ENCODE measurements at places on chromosomes 11 and 22.

DNA sequence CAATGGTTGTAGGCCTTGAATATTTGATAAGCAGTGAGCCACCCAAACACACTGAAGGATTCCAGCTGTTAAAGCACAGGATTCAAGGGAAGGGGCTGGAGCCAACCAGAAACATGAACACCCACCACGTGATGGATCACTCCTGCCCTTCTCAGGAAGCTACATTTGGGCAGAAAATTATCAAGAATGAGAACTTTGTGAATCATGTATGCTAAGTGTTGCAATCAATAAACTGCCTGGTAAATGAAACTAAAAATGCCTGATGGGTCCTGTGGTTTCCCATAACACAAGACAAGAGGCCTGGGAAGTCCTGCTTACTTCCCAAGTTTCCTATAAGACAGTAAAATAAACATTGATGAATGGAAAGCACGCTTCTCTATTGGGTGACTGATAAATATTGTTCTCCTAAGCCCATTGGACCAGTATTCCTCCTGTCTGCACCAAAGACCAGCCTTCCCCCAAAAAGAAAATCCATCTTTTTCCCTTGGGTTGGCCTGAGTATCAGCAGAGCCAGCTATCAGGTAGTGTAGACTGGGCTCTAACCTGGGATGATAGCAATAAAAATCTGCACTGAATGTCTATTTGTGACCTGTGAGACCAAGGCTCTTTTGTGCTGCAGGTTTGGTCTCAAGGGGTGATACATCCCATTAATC, 98.4 kb downstream of the CCDC83 start:
- no peak for DNase-seq

DNA sequence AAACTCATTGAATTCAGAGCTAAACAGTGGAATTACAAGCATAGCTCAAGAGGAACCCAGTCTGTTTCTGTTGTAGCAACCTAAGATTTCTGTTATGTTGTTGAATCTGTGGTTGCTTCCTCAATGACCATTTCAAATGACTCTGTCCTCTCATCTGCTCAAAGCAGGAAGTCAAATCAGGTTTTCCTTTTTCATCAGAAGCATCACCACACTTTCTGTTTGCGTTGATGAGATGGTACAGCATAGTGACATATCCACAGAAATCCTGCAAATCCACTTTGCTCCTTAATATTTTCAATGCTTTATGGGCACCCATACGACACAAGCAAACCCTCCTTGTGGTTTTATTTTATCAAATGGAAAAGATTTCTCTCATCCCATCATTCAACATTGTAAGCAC, 12.6 kb upstream of the UCP2 start:
- DNase-seq = no peak

GRCh38 chr11:45470794-45471167, 184.6 kb upstream of the SYT13 start:
- DNase-seq = no peak

DNA sequence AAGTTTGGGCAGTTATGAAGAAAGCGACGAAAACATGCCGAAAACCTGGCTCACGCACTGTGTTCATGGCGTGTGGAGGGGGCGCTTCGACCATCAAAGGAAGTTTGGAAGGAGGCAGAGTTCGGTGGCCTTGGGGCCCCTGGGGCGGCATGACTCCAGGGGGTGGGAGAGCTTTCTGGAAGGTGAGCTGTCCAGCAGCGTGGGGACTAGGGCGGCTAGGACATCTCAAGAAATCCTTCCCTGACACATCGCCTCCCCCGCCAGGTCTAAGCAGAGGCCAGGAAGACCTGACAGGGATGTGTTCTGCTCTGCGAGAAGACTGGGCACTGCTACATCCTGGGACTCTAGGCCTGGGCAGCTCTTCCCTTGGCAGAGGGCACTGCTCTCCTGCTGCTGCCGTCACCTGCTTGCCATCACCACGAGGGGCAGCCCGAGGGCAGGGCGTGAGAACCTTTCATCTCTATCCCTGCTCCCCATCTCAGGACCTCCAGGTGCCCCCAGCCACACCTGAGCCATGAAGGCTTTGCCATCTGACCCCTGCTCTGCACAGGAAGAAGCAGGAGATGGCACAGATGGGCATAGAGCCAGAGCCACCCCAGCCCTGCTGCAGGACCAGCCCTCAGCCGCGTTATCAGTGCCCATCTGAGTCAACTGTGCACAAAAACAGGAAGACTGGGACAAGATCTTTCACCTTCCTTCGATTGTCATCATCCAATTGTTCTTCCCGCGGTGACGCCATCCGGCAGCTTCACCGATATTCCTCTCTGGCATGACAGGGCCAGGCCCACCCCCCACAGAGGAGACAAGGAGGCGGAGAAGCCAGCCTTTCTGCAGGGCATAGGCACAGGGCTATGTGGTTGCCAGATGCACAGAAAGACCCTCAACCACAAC, 12.7 kb downstream of the LINC01488 start:
- no peak for DNase-seq

DNA sequence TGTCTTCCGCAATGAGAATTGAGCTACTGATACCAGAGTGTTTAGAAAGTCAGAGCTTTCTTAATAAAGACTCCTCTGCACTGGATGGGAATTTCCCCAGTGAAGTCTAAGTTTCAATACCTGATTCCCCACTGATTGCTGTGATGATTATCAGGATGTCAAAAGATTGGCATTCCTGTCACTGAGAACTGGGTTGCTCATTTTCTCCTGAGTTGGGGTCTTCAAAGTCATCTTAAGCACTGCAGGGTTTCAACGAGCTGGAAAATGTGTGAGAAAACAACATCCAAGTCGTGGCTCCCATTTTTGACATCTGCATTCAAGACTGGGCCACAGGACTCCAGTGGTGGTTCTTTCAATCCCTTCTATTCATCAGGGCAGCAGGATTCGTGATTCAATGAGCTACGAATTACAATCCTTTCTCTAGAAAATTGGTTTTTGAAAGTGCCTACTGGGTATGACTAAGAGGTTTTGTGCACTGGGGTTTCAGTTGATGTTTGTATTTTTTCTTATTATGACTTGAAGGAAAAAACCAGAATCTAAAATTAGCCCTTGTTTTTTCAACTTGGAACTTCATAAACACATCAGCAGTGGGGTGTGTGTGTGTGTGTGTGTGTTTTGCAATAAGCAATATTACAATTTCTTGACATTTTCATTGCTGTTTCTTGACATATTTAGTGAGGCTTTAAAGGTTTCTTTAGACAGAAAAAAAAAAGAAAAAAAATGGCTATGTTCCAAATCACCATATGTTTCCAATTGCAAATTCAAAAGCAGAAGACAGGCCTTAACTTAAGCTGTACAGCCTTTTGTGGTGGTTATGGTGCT, 233.0 kb downstream of the FAM76B start:
- no peak for DNase-seq

GRCh38 chr11:68008381-68009337, 1.5 kb upstream of the ALDH3B1 start:
- no peak for DNase-seq

DNA sequence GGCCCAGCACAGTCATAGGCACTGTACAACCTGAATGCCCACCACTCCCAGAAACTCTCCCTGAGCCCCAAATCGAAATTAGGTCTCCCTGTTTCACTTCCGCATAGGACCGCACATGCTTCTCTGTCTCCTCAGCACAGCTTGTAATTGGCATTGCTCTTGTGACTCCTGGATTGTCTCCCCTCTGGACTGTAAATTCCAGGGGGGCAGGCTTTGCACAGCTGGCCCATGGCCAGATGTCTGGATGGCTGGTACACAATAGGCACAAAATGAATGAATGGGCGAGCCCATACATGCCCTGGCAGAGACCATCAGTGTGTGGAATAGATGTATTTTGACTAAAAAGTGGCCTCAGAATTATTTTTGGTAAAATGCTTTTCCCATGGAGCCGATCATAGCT, 63.3 kb upstream of the PHF21B start:
- no peak for DNase-seq

GRCh38 chr11:102874852-102875251, at the start of gene MMP12:
Gene MMP12, minus strand, starts transcription at chr11:102874982. Its CDS starts 45 bp downstream, at chr11:102874937.
- DNase-seq = no peak

DNA sequence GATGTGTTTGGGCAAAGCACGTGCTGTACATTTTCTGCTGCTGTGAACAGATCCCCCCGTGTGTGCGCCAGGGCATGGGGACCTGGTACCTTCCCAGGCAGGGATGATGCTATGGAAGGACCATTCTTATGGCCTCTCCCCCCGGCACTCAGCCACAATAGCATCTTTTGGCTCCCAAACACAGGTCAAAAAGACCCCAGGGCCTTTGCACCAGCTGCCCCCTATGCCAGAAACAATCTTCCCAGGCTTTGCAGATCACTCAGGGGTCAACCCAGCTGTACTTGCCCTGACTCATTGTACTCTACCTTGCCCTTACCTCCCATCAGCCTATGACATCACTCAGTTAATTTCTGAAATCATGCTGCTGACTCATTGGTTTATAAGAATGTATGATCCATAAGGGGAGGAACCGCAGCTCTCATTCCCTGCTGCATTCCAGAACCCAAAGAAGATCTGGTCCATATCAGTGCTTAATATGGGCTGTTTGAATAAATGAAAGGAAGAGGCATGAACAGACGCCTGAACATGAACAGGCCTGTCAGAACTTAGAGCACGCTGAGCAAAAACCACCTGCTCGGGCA, 100.7 kb downstream of the CELSR1 start:
- no peak for DNase-seq

GRCh38 chr11:95715777-95716241, 73.8 kb downstream of the FAM76B start:
- no peak for DNase-seq

DNA sequence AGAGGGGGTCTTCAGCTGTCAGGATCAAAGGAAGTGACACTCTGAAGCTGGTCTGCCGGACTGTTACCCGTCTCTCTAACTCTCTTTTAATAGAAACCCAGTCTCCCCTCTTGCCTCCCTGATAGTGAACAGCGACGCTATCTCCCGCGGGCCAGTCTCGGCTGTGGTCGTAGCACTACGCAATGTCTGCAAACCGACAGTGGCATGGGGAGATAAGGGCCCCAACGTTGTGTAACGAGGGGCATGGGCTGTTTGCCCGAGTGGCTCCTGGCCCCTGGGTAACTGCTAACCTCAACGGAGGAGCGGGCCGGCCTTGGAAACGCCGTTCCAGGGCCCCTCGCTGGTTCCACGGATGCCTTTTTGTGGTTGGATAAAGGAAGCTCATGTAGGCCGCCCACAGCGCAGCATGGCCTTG, 23.3 kb downstream of the ZBTB16 start:
- DNase-seq = no peak

GRCh38 chr11:113531575-113532451, 56.6 kb upstream of the DRD2 start:
- no peak for DNase-seq

- peak; percentile 1 for DNase-seq
Observed at GRCh38 chr22:22463855-22464540, 44.5 kb downstream of the ZNF280B start.

- no peak for DNase-seq
Observed at GRCh38 chr22:36017651-36018091, 11.0 kb downstream of the RBFOX2 start.

DNA sequence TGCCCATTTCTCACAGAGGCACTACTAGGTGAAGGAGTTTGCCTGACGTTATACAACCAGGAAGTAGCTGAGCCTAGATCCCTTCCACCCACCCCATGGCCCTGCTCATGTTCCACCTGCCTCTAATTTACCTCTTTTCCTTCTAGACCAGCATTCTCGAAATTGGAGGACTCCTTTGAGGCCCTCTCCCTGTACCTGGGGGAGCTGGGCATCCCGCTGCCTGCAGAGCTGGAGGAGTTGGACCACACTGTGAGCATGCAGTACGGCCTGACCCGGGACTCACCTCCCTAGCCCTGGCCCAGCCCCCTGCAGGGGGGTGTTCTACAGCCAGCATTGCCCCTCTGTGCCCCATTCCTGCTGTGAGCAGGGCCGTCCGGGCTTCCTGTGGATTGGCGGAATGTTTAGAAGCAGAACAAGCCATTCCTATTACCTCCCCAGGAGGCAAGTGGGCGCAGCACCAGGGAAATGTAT, 14.1 kb downstream of the PIK3IP1 start:
- DNase-seq = no peak

GRCh38 chr11:30452842-30453241, 129.9 kb downstream of the ARL14EP start:
- no peak for DNase-seq

DNA sequence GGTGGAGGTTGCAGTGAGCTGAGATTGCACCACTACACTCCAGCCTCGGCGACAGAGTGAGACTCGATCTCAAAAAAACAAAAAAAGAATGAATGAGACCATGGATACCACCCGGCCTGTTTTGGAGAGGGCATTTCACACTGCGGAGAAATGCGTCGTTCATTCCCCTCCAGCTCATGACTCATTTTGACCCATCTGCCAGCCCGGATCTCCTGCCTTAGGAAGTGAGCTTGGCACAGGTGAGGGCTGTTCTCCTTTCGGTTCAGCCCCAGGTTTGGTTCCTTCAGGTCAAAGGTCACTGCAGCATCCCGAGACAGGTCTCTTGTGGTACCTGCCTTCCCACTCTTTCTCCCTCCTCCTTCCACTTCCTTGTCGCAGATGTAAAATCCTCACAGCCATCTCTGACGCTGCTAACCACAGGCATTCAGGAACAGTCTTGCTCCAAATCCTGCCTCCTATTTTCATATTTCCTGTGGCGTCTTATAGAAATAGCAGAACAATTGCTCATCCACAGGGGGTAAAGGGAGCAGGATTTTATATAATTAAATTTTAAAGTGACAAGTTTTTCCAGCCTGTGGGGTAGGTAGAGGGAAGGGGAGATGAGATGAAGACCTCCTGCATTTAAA, 517.9 kb downstream of the NTM start:
- no peak for DNase-seq

GRCh38 chr11:61756147-61756451, 3.7 kb downstream of the MYRF start:
- DNase-seq = no peak

DNA sequence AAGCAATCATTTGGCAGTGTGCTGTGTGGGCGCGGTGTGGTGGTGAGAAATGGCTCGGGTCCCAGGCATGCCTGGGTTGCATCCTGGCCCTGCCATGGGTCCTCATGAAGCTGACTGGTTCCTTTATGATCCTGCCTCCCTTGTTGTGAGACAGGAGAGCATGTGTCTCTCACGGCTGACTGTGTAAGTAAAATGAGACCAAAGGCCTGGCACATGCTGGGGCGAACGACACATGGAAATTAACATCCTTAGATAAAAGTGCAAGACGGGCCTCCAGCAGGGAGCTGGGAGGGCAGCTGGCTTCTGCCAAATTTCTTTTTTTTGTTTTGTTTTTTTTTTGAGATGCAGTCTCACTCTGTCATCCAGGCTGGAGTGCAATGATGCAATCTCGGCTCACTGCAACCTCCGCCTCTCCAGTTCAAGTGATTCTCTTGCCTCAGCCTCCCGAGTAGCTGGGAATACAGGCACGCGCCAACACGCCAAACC, 9.4 kb upstream of the FBLN1 start:
- DNase-seq = no peak

DNA sequence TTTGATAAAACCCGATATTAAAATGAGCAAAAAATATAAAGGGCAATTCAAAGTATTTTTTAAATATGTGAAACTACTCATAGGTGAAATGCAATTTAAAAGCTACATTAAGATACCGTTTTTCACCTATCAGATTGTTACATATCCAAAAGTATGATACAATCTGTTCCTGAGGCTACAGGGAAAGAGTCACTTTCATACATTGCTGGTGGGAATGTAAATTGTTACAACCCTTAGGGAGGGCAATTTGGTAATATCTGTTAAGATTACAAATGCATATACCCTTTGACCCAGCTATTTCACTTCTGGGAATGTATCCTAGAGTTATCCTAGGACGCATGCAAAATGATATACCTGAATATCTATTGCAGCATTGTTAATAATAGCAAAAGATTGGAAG, 132.1 kb downstream of the BLID start:
- DNase-seq = no peak

Measured in amygdala (tissue), 56 donors.